ENCODE measurements at places on chromosomes 1 and 21.

DNA sequence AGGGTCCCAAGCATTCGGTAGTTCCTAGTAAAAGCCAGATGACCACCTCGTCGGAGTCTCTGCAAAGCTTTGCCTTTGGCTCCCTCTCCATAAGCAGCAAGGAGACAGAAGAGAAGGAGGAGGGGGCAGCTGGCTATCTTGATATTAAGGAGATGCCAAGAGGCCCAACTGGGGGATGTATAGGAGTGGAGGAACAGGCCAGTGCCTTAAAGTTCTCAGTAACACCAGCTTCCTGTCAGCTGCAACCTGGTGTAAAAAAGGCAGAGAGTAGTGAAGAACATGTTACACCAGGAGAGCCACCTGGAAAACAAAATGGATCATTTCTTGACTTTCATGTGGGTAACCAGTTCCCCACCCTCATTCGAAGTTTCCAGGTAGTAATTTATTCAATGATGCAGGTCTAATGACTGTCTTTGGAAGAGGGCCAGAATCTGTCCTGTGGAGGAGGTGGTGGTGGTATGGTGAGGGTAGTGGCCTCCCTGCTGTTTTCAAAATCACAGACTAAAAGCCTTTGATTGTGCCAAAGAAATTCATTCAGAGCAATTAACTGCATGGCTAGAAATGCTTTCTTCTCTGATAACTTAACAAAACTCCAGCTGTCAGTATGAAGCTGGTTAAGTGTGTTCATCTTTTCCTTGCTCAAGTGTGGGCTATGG lies 27.3 kb downstream of the TMEM200B start:
- no peak for DNase-seq

- no peak for DNase-seq
Measured at GRCh38 chr1:219422811-219423598, 189.9 kb downstream of the ZC3H11B start.

DNA sequence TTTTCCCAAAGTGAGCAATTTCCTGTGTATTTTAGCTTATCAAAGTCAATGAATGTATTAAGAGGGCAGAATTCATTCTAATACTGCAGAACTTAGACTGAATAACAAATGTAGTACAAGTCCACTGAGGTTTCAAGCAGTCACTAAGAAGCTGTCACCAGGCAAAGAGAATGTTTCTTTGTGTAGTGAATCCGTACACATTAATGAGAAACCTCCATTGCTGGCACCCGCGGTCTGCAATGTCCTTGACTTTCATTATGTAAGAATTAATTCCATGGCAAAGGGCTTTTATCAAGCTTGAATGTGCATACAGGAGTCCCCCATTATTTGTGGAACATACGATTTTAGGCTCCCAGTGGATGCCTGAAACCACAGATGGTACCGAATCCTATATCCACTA lies 719.5 kb upstream of the TMPRSS15 start:
- DNase-seq: no peak

GRCh38 chr1:31371121-31371959 lies 1.5 kb downstream of the FABP3 start:
- no peak for DNase-seq

DNA sequence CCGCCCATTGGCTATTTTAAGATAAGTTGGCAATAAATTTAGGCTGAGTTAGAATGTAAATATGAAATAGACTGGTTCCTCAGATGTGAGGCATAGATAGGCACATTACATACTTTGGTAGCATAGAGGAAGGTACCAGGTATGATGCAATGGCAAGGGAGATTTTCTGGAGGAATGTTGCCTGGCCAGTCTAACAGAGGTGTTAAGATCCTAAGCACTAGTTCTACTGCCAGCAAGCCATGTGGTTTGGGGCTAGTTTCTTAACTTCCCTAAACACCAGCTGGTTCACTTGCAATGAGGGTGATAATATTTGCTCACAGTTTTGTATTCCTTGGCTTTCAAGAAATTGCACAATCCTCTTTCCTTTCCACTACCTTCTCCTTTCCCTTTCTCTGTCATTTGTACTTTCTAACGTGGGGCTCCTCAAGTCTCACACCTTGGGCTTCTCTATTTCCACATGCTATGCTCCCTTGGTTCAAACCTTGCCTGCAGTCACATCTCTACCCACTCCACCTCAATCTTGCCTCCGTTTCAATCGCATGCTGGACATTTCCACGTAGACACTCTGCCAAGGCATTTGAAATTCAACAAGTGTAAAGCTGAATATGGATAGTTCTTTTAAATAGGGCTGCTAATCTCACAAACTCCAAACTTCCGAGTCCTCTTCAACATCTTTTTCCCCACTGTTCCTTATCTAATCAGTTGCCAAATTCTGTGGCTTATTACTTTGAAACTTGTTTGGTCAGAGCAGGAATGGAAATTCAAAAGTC lies 4.7 kb upstream of the CD55 start:
- DNase-seq: no peak
